Stimulated activated CD4-positive, alpha-beta T cell treated with anti-CD3 and anti-CD28 coated beads, Interleukin-12 subunit alpha, Interleukin-12 subunit beta, amount 100 ng/mL, for 4 hours (primary cell): ENCODE measurements at places on chromosomes 2 and 18.

DNA sequence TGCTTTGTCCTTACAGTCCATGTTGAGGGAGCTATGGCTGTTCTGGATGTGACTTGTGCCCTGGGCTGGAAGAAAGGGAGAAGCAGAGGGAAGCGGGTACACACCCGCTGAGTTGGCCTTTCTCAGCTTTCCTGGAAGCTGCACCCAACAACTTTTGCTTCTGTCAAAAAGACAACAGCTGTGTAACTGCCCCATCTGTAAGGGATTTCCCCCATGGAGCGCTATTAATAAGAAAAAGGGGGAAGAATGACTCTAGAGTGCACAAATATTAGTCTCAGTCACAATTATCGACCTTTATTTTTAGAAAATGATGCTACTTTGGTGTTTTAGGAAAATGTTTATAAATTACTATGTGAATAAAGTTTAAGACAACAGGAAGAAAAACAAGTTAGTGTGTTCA is 368.3 kb downstream of the RAD51AP2 start:
- no peak for DNase-seq

- DNase-seq: no peak
Measured at GRCh38 chr2:101558740-101559525, 84.0 kb upstream of the RFX8 start.

- no peak for DNase-seq
Measured at GRCh38 chr2:77831060-77831459, 308.9 kb upstream of the LRRTM4 start.

DNA sequence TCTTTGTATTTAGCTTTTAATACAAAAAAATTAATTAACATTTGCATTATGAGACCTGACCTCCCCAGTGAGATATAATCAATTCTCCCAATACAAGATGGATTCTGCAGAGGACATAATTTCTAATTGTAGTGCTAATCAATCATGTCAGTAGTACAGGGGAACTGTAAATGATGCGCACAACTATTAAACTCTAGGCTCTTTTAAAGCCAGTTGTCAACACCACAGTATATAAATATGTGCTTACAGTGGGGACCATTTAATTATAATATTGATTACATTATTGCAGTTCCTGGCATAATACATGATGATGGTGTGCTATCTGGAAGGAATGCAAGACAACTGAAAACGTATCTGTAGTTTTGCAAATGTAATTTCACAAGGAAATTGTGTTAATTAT is 285.6 kb upstream of the EPHA4 start:
- DNase-seq: no peak

DNA sequence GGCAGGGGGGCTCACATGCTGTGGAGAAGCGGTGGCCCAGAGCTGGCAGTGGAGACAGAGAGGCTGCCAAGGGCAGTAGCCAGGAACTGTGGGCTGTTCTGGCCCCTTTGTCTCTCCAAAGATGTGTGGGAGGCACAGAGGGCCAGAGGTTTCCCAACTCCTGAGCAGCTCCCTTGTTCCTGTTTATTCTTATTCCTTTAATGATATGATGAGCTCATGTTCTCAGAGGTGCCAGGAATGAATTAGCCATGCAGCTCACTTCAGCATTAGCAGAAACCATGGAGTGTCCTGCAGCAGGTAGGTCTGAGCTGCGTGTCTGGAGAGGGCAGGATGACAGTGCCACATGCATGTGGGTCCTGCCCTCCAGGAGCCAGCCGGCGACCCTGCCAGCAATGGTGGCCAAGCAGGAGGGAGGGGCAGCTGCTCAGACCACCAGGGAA is 77.9 kb upstream of the FZD7 start:
- no peak for DNase-seq

DNA sequence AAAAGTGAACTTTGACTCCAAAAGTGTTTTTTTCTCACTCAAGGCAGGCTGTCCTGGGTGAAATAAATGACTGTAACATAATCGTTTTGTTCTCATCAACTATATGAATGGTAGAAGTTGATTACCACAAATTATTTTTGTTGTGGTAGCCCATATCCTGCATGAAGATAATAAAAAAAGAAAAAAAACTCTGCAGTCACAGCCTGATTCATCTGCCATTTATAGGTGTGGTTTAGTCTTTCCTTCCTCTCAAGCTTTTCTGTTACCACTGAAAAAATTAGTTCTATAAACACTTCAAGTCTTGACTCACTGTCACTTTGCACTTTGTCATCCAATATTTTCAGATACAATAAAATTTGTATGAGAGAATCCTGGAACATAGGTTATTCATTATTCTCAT is 522.0 kb downstream of the PLCL1 start:
- no peak for DNase-seq
